ENCODE measurements at places on chromosomes 4 and X.

DNA sequence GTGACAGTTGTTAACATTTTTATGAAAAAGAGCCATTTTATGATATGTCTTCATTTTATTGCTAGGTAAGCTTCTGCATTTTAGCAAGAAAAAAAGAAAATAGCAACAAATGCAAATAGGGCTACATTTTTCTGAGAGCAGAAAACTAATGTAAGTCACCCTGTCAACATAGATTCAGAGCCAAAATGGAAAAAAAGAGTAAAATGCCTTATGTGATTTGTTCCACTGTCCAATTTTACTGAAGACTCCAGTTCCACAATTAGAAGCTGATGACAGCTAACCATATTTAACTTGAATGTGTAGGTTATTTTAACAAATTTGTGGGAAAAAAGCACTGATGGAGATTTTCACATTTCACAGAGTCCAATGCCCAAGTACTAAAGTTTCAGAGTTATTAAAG, 772.3 kb downstream of the FAT4 start:
- DNase-seq: no peak

- no peak for DNase-seq
Observed at GRCh38 chrX:115949900-115950822, 220.4 kb upstream of the AGTR2 start.

DNA sequence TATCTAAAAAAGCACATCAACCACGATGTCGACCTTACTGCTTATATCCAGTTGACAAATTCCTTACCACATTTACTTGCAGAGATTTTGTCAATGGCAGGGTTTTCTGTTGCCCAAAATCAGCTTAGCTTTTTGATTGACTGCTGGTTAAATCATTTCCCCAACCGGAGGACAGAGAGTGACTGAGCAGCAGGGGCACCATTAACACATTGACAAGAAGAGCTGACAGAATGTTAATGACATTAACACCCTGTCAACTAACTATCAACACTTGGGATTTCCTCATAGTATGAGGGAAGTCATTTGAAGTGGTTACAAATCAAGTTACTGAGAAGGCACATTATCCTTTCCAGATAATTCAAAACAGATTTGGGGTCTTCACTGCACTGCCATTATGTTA, 368.4 kb downstream of the RPA4 start:
- DNase-seq: no peak

- DNase-seq: no peak
Observed at GRCh38 chrX:7233580-7234406, 85.8 kb upstream of the PUDP start.

GRCh38 chr4:6692379-6692778, 1.3 kb upstream of the S100P start:
- no peak for DNase-seq

DNA sequence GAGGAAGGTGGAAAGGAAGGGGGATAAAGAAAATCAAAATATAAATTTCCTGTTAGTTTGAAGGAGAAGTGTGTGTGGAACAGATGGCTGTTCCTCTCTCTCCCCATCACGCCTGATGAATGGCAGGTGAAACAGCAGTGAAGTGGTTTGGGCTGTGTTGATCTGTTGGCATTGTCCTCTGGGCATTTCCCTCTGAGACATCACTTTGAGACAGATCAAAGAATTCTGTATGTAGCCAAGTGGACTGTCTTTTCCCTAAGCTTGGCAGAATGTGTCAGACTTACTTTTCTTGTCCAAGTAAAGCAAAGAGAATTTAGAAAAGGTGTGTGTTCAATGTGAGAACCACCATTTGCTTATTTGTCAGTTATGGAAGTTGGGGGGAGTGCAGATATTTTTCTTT, 47.5 kb downstream of the SEPTIN11 start:
- no peak for DNase-seq

GRCh38 chr4:141117935-141118334, 15.3 kb downstream of the RNF150 start:
- DNase-seq: no peak

DNA sequence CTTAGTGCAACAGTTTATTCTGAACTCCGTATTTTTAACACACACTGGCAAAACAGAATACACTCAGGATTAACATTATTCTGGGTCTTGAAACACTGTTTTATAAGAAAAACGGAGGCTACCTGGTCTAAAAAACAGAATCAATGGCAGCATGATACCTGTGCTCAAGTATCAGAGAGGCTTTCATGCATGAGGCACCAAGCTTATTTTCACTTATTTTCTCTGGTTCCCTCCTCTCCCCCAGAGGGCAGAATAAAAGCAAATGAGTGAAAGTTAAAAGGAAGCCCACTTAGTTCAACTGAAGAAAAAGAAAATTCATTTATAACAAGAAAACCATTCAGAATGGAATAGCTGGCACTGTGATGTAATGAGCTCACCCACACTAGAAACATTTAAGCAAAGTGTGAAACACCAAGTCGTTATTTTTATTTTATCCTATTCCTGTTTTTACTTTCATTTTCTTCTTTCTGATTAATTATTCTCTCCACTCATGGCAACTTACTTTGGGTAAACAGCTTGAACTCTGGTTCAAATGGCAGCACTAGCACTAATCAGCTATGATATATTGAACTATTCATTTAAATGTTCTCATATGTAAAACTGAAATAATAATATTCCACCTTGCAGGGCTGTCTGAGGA, 211.8 kb downstream of the PPP3CA start:
- DNase-seq: no peak

- DNase-seq: no peak
Observed at GRCh38 chr4:184550476-184550875, 76.1 kb upstream of the IRF2 start.

DNA sequence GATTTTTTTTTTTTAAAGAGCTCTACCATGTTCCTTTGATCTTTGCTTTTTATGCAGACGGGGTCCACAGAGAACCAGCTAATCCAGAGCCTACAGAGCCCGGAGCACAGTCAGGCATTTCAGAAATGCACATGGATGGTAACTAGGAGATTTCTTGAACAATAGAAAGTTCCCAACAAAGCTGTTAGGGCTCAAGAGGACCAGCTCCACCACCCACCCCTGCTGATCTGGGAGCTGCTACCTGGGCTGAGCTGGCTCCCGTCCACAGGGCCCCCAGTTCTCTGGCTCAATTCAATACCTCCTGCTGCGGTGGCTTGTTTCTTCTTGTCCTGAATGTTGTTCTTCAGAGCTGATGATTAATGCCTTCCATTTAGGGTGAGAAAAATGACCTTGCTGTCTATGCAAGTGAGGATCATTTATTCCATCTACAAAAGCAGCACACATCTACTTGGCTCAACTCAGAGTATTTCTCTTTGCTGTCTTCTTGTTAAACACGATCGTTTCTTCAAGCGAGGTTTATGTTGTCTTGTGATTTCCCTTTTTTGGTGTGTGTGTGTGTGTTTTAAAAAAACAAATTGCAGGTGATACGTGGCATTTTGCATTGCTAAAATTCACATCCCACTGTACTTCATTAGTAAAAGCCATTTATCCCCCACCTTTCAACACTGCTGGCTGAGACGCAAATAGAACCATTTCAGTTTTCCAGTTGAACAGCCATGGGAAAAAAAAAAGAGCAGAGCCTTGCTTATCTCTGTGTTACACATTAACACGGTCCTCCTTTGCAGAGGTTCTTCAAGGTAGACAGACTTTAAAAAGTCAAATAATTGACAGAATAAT, 31.3 kb downstream of the IGFBP7 start:
- DNase-seq: no peak

- DNase-seq: no peak
Observed at GRCh38 chr4:176755613-176756012, 37.1 kb downstream of the VEGFC start.

- no peak for DNase-seq
Observed at GRCh38 chrX:13252726-13253125, 67.1 kb downstream of the ATXN3L start.

- no peak for DNase-seq
Observed at GRCh38 chr4:123843137-123843536, 446.5 kb downstream of the SPRY1 start.

GRCh38 chr4:77229433-77229832, 72.4 kb downstream of the CCNG2 start:
- no peak for DNase-seq

- no peak for DNase-seq
Observed at GRCh38 chr4:127669691-127670090, 36.9 kb downstream of the INTU start.

DNA sequence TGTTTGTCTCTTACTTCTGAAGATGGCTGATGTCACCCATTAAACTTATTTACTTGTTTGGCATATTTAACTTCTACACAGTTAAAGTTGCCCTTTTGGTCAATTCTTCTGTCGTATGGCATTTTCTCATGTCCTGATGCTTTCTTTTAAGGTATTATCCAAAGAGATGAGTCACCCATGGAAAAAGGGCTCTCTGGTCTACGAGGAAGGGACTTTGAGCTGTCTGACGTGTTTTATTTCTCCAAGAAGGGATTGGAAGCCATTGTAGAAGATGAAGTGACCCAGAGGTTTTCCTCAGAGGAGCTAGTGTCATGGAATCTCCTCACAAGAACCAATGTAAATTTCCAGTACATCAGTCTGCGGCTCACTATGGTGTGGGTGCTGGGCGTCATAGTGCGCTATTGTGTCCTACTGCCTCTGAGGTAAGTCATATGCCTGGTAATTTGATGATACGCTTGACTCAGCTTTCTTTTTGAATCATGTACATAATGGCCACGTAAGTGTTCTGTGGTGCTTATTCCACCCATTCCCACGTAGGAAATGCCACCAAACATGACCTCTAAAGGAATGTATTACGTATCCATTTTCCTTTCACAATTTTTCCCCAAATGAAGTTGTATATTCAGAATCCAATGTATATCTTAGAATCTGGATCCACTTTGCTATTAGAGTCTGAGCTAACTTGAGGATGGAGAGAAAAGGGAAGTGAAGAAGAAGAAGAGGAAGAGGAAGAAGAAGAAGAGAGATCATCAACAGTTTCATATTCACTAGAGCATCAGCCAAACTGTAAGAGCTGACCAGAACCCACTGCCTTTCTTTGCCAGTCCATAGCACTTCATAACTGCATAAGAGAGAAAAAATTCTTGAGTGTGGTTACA, 45.7 kb downstream of the GPAT3 start:
- DNase-seq: no peak

GRCh38 chr4:11507920-11508319, 79.2 kb upstream of the HS3ST1 start:
- no peak for DNase-seq

- no peak for DNase-seq
Observed at GRCh38 chr4:107858158-107858742, 33.5 kb downstream of the SGMS2 start.
